ENCODE measurements at places on chromosomes 5 and 9.
A peak's percentile ranks its signal among the peaks of the same experiment; 100 is the strongest.

DNA sequence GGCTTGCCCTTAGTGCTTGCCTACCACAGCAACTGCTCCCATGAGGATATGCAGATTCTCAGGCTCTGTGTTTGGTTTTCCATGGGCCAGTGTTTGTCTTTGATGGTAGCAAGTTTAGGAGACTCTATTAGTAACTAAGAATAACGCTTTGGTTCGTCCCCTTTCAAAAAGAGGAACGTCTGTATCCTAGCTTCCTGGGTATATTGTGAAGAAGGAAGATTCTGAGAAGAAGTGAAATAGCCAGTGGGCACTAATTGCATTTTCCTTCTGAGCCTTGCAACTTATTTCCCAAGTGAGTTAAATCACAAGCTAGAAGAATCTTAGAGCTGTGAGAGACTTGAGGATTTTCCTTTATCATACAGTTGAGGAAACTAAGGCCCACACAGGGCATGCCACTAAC, 376.8 kb downstream of the PIK3R1 start:
- no peak for DNase-seq

DNA sequence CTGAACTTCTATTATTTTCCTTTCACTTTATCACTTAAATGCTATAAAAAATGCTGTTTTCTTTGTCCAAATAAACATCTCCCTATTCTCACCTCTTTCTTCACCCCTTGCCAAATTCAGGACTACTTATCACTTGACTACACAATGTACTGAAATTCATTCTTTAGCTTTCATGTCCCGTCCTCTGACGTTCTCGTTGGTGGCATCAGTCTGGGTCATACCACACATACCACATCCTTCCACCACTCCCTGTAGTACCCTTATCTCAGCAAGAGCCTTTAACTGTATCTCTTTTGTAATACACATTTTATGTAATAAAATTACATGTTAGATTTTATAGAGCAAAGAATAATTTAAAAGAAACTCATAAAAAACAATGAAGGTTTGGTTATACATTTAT, 231.1 kb upstream of the PAPPA start:
- DNase-seq: no peak

GRCh38 chr9:133417541-133418461, at the start of gene REXO4:
Gene REXO4, minus strand, starts transcription at chr9:133418010. Its CDS starts 166 bp downstream, at chr9:133417844.
- DNase-seq: peak; percentile 83

DNA sequence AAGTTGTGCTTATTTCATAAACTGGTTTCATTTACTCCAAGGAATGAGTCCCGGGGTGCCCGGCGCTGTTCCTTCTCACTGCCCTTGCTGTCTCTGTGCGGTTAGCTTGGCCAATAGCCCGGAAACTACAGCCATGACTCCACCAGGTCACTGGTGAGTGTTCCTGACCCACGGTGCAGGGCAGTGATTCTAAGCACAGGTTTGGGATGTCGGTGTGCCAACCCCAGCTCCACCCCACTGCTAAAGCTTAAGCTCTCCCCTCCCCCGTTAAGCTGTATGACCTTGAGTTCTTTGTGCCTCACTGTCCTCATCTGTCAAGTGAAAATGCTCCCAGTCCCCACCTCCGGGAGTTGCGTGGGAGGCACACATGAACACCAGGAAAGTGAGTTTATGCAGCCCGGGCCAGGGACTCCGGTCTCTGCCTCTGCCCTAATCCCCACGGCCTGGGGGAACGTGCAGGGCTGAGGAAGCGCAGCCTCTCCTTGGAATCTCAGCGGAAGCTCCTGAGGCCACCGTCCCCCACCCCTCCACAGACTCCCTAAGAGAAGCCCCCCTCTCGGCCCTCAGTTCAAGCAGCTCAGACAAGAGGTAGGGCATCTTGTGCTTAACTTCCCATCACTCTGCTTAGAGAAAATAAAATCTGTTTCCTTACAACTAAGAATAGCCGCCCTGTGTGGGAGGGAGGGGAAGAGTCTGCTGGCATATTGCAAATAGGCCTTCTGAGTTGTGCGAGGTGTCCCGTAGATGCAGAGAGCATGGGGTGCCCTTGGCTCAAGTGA, 92.0 kb upstream of the RAI14 start:
- no peak for DNase-seq

GRCh38 chr5:135705941-135706466, 127.2 kb upstream of the CXCL14 start:
- no peak for DNase-seq

DNA sequence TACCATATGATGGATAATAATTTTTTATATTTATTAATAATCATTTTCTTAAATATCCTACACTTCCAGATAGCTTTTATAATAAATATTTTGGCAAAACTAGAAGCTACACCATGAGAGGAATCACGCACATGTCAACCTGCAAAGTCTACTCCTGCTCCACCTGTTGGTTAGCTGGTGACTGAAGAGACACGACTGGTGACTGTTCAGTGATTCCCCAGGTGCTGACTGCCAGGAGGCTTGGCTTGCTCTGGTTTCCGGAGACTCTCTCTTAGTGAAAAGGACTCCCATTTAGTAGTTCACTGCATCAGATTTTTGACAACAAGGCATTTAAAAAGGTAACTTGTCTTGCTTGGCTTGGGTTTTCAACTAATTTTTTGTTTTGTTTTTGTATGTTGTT, 20.9 kb downstream of the GZMA start:
- no peak for DNase-seq

DNA sequence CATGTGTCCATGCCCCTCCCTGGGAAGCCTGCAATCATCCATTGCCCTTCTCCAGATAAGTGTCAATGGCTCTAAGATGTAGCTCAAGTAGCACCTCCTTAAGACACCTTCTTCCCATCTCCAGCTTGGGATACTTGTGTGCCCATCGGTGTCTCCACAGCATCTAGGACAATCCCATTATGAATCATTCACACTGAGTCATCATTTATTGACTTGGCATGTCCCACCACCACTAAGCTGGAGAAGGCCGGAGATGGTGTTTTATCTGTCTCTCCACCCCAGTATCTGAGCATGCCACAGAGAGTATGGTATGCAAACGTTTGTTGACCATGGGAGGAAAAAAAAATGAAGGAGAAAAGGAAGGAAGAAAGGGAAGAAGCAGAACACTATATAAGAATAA, 342.2 kb downstream of the TRIM32 start:
- DNase-seq: no peak

DNA sequence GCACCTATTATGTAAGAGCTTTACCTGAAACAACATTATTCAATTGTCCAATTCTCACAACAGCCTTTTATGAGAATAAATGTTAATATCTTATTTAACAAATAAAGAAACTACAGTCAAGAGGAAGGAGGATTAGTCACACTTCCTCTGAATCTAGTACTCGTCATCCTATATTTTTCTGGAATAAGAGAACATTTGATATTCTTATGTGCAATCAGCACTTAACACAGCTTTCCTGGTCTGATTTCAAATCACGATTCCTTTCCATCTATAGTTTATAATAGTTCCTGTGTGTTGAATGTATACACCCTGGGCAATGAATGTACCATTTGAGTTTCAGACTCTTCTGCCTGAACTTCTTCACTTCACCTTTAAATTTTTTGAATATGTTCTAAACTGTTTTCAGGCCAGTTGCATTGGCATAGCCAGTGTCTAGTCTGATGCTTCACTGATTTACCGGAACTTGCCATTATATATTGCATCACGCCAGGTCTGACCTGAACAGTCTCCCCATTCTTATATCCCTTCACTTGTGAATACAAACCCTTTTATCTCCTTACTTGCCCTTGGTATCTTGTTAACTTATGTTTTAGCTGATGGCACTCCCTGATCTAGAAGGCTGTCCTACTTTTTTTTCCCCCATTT, 698.3 kb downstream of the MAT2B start:
- no peak for DNase-seq

DNA sequence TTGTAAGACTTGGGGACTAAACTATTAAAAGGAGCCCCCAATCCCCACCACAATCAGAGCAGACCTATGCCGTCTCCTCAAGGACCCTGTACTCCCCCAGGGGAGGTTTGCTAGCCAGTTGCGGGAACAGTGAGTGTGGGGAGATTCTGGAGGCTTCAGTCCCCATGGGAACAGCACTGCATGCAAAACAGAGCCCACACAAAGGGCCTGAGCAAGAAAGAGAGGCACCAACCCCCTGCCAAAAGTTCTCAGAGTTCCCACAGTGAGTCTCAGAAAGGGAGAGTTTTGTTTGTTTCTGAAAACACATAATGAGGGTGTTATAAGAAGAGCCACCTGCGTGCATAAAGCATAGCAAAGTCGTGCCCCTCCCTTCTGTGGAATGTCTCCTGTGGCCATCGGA, 56.6 kb downstream of the CFAP90 start:
- no peak for DNase-seq

DNA sequence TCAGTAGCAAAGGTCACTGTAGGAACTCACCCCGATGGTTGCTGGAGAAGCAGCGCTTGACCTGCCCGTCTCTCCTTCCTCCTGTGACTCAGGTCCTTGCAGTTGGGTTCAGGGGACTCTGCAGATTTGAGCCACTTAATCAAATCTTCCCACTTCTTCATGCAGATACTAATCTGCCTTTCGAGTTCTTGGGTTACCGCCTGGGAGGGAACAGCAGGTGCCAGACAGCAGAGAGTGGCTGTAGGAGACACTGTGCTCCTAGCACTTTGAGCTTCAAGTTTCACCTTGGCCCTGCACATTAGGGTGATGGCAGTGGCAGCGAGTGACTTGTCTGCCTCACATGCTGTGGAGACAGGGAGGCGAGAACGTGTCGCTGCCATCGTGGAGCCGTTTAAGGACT, 478.3 kb downstream of the PSAT1 start:
- DNase-seq: no peak

Data from stimulated activated CD4-positive, alpha-beta T cell treated with anti-CD3 and anti-CD28 coated beads, Interleukin-4, amount 100 ng/mL, for 1 hour (primary cell).